ENCODE measurements at places on chromosomes 6 and 20.

DNA sequence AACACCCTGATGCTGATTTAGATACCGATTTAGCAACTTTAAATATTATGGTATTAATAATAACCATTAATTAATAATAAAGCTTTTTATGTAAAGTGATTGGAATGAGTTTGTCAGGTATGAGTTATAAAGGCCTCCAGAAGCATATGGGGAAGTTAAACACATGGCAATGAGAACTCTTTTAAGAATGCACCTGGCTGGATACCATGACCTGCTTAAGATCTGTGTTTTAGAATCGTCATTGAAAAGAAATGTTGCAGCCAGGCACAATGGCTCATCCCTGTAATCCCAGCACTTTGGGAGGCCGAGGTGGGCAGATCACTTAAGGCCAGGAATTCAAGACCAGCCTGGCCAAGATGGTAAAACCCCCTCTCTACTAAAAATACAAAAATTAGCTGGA, 197.5 kb downstream of the SOX4 start:
- DNase-seq, result no peak

GRCh38 chr6:99711302-99711701, 104.7 kb downstream of the PRDM13 start:
- no peak for DNase-seq

DNA sequence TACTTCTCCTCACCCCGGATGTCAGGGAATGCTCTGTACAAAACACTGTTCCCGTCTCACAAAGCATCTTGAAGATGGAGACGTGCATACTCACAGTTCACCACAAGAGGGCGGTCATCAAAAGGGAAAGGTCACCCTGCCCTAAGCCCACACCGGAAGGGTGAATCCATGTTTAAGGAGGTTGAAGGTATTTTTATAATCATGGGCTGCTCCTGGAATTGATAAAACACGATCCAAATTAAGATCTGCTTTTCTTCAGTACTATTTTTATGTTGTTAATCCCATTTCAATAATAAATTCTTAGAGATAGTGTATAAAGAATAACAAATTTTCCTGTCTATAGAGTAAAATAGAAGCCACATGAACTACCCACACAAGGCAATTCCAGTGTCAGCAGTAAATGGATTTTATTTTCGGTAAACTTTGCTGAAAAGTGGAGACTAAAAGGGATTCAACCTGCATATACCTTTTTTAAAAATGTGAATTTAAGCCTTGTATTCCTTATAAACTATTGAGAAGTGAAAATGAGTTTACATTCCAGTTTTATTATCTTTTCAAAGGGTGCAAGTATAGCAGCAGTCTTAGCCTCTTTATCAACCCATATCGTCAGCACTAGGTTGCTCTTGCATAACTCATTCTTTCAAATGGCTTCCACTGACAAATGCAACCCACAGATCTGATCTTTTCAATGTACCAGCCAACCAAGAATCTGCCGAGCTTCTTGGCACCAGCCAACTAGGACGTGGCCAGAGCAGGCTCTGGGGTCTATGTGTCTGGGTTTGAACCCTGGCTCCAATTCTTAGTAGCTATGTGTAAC, 79.7 kb upstream of the MBOAT1 start:
- DNase-seq, result peak; percentile 92

GRCh38 chr6:85419046-85419759, 30.7 kb upstream of the NT5E start:
- DNase-seq, result no peak

GRCh38 chr20:18571009-18571408, 3.8 kb downstream of the SMIM26 start:
- DNase-seq, result no peak

GRCh38 chr6:126064257-126064747, 78.0 kb downstream of the TRMT11 start:
- no peak for DNase-seq

- no peak for DNase-seq
Measured at GRCh38 chr6:112202639-112203341, 51.6 kb downstream of the LAMA4 start.

DNA sequence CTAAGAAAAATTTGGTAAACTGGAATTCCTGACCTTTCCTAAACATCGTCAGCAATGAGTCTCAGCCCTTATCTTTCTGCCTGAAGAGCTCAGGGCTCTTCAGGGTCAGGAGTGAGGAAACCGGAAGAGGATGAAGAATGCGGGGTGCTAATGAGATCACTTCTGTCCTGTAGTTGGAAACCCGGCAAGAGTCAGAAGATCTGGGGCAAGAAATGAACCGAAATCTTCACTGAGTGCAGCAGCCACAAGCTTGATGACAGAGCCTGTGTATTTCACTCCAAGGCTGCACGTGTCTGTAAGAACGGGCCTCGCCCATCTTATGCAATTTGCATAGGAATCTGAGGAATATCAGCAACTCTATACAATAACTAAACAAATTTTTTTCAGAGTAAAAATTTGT, 60.4 kb upstream of the QKI start:
- no peak for DNase-seq

- no peak for DNase-seq
Measured at GRCh38 chr20:61307686-61308476, 55.8 kb downstream of the CDH4 start.

DNA sequence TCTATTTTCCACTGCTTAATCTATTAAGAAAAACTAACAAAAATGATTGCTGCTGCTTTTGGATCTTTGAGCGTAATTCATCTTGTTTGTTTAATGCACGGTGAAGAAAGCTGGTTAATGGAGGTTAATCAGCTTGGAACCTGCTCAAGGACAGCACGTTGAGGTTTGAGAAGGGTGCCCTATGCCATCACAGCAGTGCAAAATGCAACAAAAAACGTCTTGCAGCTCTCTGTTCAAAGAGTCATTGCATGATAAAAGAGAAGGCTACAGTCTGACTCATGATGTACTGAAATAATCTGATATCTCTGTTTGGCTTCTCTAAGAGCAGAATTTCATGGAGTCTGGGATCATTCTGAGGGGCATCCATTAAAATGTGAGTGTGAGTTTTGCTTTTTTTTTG, 80.6 kb upstream of the PREP start:
- DNase-seq, result no peak

DNA sequence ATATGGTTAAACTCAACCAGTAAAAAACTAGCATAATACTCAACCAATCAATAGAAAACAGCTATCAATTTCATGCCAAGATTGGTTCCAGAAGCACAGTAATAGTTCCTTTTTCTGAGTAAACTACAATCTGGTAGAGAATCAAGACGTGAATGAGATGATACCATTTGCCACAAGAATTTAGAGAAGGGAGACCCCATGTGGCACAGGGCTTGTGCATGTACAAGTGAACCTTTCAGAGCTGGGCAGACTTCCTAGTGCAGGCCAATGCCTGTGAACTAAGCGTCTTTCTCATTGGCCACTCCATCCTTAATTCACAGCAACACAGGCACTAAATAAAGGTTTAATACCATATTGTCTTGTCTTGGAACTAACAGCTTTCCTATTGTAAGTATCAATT, 213.5 kb downstream of the RFPL4B start:
- DNase-seq, result no peak

- no peak for DNase-seq
Measured at GRCh38 chr6:151609146-151609902, 115.5 kb downstream of the CCDC170 start.

DNA sequence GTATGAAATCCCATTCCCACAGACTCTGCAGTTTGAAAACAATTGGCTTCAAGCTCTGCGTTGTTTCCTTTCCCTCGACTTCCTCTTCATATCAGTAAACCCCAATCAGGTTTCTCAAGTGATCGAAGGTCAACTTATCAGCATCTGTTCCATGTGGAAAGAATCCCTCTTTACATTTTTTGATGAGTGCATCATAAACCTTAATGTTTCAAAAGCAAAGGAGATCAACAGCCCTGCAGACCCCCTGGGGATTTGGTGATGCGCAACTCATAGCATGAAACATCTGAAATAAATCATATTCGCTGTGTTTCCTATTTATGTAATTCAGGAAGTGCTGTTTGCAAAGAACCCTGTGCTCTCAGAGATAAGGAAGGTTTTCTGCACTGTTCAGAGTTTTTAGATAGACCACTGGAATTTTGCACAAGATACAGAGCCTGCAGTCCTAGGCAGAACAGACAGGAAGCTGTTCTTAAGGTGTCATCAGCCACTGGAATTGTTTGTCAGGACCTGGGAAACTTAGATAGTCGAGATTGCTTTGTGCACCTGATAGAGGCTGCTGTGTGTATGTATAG, 216.0 kb downstream of the HIVEP2 start:
- no peak for DNase-seq

GRCh38 chr6:12224251-12224650, 65.9 kb upstream of the EDN1 start:
- DNase-seq, result no peak

DNA sequence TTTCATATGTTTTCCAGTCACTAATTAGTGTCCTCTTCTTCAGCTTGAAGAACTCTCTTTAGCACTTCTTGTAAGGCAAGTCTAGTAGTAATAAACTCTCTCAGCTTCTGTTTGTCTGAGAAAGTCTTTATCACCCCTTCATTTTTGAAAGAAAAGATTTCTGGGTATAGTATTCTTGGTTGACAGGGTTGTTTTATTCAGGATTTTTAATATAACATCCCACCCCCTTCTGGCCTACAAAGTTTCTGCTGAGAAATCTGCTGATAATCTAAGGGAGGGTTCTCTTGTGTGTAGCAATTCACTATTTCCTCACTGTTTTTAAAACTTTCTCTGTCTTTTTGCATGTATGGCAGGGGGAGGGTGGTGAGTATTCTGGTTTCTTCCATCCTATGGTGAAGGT, 9.6 kb upstream of the WFDC11 start:
- DNase-seq, result no peak

DNA sequence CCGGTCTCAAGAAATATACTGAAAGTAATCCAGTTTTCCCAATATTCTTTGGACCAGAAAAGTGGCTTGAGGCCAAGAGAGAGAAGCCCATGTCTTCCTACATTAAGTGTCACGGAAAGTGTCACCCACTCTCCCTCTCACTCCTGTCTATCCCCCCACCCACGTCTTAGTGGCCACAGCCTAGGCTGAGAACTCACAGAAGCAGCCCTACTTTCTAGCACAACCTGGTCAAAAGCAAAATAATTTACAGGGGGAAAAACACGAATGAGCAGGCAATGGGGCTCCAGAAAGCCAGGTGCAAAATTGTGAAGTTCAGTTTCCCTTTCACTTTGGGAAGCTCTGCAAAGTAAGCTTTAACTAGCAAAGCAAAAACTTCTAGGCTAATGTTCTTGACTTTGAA, 118.0 kb downstream of the OPRM1 start:
- DNase-seq, result no peak

DNA sequence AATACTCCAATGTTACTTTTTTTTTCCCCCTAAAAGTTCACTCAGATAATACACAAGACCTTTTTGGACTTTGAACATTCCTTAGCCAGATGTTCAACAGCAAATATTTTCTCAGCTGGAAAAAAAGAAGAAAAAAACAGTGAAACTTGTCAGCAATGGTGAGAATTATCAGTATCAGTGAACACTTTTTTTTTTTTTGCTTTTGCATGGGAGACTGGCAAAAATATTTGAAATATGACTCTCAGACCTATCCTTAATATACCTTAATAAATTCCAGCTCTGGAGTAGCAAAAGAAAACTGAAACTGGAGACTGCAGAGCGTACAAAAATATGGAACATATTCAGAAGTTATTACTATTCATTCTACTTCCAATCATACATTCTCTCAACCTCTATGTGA, 92.3 kb downstream of the RFPL4B start:
- no peak for DNase-seq

GRCh38 chr6:155373276-155373675, 59.0 kb upstream of the TFB1M start:
- DNase-seq, result no peak

GRCh38 chr6:123598011-123598410, 38.7 kb downstream of the TRDN start:
- no peak for DNase-seq

DNA sequence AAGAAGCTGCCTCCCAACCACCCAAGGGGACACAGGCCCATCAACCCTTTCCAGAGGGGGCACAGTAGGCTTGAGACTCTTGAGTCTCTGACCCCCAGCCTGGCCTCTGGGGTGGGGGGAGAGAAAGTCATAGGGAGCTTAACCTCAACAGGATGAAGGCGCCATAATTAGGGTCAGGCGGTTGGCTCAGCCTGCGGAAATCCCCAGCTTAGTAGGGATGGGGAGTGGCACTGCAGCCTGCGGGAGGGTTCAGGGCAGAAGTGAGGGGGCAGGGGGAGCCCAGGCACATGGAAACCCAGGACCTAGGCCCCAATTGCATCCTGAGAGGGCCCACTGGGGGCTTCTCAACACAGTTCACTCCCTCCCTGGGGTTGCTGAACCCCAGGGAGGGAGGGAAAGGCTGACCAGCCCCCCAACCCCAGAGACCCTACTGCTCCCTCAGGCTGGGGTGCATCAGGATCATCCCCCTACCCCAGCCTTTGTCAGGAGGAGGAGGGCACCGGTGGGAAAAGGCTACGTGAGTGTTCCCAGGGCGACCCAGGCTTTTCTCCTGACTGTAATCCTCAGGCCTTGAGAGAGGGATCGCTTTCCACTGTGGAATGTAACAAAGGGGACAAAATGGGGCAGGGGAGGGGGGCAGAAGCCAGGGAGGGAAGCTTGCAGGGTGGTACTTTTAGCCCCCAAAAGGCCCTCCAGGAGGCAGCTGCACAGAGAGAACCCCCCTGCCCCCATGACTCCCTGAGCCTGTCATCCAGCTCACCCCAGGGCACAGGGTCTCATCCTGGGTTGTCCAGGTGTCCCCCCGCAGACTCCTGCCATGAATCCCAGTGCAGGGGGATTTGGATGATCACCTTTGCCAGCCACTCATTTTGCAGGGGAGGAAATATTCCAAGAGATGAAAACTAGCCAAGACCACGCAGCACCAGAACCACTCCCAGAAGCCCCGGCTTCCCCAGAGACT, 46.4 kb downstream of the MRPL14 start:
- DNase-seq, result no peak

DNA sequence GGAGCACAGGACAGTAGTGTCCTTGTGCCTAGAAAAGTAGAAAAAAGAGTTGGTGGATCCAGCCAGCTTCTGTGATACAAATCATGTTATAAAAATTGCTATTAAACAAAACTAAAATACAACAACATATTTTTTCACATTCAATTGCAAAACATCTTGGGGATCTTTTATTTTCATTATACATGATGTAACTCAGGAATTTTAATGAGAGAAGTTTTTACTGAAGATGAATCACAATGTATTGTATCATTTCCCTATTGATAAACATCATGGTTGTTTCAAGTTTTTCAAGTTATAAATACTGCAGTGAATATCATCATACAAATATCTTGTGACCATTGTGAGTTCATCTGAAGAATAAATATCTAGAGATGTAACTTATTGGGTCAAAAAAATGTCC, 608.0 kb downstream of the PHF3 start:
- DNase-seq, result no peak

DNA sequence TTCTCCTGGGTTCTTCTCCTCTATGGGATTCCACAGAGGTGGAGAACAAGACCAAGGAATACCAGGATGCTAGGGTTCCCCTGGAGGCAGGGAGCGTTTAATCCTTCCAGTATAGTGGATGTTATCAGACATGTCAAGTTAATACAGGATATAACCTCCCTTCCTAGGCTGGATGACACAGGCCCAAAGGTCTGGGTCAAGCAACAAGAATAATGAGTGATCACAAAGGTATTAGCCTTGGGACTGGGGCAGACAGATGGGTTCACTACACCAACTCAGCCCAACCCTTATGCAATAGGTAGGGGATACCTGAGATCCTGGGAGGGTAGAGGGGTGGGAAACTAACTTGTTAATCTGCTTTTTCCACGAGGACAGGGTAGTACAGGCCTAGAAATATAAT, 690.3 kb downstream of the HTR1B start:
- no peak for DNase-seq

- DNase-seq, result no peak
Measured at GRCh38 chr20:59515906-59516209, 88.5 kb upstream of the PHACTR3 start.
